ENCODE measurements at places on chromosomes 4 and X.

DNA sequence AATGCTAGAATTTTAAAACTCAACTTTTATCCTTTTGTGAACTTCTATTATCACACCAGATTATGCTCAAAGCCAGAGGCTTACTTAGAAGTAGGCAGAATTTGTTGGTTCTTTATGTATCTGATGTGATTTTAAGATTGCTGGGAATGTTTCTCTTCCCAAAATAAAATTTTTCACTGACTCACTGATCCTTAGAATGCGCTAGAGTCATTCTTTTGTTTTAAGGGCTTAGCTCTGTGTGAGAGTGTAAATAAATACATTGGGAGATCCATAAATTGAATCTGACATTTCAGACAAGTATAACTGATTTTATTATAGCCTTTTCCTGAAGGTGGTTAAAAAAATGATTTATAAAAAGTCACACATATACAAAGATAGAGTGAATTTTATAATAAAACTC is 101.3 kb downstream of the LARP1B start:
- DNase-seq = no peak

DNA sequence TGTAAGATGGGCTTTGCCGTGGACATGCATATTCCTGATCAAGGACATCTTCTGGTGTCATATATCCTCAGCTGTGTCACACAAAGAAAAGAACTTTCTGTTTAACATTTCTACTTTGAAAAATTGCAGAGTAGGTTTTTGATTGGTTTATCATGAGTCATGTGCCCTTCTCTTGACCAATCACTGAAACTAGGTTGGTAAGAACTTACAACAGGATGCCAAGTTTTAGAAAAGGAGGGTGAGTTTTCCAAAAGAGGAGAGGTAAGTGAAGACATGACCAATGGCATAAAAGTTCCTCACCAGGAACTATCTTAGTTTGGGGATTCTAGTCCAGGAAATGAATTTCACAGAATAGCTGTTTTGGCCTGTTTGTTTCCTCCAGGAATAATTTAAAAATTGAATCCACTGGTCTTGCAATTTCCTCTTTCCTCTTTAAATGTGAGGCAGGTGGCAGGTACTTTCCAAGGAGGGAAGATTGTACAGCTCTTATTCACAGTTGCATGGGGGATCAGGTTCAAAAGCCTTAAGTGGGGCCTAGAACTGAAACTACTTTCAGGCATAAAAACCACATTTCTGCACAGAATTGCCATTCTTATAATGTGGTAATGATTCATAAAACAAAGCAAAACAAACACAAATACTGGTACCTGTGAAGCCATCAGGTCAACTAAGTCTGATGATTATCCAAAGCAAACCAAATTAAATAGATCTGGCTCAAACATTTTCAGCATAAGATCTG is 1114.5 kb upstream of the LCORL start:
- no peak for DNase-seq

GRCh38 chrX:15233416-15234015 is 36.4 kb downstream of the ASB9 start:
- DNase-seq = no peak

DNA sequence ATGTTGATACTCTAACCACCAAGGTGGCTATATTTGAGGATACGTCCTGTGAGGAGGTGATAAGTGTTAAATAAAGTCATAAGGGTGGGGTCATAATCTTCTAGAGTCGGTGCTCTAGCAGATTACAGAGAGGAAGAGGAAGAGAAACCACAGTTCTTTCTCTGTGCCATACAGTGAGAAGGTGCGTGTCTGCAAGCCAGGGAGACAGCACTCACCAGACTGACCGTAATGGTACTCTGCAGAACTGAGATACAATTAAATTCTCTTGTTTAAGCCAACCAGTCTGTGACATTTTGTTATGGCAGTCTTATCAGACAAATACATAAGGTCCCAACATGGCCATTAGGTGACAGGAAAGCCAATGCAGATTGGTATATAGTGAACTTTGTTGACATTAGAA is 480.9 kb upstream of the IGFBP7 start:
- no peak for DNase-seq

DNA sequence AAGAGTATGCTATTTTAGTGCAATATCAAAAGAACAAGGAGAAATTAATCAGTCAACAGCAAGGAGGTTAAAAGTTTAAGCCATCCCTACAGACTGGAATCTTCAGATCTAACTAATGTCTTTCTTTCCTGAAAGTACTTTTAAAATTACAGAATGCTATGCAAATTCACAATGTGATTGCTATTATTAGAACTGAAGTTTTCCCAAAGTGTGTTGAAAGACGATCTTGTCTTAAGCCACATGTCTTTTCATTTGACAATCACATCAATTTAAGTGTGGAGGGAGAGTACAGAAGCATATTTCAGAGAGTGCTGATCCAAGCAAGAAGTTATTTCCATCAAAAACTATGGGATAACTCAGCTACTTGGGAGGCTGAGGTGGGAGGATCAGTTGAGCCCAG is 64.7 kb upstream of the TNIP3 start:
- no peak for DNase-seq

DNA sequence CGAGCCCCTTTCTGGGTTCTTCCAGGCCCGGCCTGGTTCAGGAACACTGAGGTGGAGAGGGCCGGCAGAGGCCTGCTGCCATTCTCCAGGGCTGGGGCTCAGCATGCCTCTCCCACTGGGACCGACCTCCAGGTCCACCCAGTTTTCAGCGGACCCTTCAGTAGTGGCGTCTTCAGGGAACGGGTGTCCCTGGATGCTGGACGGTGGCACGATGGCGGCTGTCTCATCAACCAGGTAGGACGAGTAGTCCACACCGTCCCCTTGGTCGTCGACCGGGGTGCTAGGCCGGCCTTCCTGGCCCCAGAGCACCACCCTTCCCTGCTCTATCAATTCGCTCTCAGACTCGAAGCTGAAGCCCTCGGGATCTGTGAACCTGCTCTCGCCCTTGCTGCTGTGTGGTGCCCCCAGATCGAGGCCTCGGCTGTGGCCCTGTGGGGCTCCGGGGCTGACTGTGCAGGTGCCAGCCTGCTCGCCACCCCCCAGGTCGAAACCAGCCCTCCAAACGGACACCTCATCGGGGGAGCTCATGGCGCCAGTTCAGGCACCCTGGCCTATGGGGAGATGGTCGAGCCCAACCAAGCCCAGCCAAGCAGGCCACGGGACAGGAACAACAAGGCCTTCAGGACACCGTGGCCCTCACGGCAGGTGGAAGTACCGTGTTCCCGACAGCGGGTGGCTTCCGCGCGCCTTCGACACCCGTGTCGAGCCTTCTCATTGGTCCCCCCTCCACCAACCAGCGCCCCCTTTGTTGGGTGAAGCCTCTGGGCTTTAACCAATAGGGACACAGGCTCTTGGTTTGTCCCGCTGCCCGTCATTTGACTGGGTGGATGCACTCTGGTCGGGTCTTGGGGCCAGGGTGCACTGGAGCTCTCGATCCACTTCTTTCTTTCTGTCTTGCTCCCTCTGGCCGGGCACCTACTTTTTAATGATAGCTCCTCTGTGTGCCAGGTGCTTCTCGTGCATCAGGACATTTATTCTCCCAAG is 814 bp upstream of the LOC101059915 start:
- DNase-seq = no peak

- no peak for DNase-seq
Observed at GRCh38 chr4:81353861-81354260, 117.8 kb downstream of the RASGEF1B start.

GRCh38 chrX:37854748-37855147 is 7.4 kb upstream of the DYNLT3 start:
- no peak for DNase-seq

- DNase-seq = no peak
Observed at GRCh38 chr4:138439143-138439581, 197.0 kb upstream of the SLC7A11 start.

DNA sequence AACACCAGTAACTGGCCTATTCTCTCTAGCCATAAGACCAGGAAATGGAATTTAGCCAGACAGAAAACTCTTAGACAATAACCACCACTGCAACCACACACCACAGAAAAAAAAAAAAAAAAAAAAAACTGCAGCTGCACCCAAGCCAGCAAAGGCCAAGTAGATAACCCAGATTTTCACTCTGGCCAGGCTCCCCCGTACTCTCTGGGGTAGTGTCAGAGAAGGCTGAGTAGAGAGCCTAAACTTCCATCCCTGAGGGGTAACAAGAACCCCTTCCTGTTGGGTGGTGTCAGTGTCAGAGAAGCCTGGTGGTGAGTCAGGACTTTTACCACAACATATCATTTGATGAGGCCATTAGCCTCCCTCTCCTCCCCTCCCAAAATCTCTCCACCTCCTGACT is 5.6 kb upstream of the DLG3 start:
- no peak for DNase-seq

DNA sequence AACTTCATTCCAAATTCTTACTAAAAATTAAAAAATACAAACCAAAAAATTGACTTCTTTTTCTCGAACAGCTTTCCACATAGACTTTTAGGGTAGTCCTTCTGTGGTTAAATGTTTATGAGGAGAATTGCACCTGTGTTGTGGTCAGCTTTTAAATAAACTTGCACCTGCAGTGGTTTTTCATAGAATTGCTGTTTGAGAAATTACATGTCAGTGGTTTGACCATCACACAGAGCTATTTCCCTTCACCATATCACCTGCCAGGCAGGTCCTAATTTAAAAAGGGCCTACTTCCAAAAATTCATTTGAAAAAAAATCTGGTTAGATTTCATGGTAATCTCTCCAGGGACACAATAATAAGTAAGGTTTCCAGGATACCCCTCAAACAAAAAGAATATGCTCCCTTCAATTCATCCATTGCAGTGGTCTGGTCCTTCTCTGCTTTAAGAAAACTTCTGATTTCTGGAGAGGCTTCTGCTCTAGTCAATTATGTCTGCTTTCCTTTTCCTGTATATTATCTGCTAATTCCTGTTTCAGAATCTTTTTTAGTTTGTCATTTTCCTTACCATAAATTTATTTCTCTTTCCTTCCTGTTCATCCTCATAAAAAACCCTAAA is 9.8 kb upstream of the UTP3 start:
- DNase-seq = peak; percentile 93

DNA sequence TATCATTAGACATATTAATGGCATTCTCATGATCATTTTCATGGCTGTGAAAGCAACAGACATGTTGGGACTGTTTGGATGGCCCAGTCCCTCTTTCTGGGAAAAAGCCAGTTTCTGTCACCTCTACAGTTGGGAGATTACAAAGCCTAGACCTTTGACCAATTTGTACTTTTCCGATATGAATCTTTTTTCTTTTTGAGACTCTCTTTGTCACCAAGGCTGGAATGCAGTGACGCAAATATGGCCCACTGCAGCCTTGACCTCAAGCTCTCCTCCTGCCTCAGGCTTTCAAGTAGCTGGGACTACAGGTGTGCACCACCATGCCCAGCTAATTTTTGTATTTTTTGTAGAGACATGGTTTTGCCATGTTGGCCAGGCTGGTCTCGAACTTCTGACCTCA is 9.4 kb downstream of the TBC1D25 start:
- DNase-seq = no peak

DNA sequence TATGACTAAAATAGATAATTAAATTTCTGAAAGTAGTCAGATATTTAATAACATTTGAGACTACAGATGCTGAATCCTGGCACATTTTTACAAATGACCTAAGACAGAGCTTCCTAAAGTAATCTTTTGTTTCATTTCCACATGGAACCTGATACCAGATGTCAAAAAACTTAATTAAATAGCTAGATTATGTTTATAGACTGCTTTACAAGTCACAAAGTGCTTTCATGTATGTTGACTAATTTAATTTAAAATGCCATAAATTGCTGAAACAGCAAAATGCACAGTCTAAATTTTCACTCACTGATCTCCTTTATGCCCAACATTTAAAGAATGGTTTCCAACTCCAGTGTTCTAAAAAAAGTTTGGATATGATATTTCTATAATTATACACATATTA is 299.1 kb upstream of the TBX22 start:
- DNase-seq = no peak

- DNase-seq = peak; percentile 94
Observed at GRCh38 chr4:10123227-10124101, 6.9 kb upstream of the WDR1 start.

All from Jurkat, Clone E6-1 (cell line).